ENCODE measurements at places on chromosomes 1 and 21.

DNA sequence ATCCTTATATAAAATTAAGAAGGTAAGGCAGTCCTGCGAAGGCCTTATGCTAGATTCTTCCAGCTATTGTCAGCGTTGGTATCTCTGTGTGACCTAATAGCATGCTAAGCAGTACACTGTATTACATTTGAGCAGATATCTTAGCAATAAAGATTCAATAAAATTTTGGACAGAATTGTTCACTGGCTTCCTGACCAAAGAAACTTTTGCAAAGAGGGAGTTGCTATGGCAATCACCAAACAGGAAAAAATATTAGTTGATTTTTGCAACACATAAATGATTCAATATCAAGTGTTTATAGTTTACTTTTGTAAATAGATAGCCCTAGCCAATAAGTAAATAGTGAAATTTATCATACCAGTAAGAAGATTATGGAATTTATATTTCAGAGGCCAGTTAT lies 31.0 kb upstream of the PLEKHO1 start:
- no peak for DNase-seq

DNA sequence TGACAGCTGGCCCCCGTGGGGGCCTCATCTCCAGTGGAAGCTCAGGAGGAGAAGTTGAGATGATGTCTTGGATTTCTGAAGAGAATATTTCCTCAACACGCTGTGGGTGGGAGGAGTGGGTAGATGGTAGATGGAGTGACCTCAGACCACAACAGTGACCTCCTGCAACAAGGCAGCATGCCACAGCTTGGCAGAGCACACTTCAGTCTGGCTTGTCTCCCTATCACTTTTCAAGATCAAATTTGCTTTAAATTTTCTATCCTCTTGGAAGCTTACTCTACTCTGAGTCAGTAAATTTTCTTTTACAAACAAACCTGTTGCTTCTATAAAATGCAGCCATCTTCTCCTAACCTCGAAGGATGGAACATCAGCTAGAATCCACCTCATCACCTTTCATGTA lies 59.7 kb downstream of the NTPCR start:
- no peak for DNase-seq

DNA sequence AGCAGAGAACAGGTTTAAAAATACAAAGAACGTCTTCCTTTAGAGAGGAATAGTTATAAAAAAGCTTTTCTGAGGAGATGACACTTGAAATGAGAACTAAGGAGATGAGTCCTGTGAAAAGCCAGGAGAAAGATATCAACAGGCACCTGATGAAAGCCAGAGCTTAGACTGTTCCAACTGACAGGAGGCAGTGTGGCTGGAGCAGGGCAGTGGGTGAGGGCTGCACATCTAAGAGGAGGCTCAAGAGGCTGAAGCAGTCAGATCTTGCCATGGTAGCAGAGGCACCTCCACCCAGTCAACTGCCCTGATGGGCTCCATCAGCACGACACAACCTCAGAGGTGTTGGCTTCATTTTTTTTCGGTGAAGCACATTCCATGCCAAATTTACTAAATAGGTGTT lies 445.3 kb downstream of the ADGRL2 start:
- DNase-seq, result no peak

DNA sequence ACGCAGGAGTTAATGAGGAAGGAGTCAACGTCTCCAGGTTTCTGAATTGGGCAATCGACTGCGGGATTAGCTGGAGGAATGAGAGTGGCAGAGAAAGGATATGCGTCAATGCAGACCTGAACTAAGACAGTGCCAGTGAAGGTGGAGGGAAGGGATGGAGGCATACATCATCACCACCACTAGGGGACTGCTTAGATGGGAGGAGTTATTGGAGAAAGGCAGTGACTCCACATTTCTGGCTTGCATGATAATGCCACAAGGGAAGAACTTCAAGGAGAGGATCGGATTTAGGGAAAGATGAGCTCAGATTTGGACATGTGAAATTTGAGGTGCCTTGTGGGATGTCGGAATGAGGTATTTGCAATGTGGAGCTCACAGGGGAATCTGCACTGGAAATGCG lies 17.5 kb downstream of the VASH2 start:
- DNase-seq, result no peak

- DNase-seq, result no peak
Measured at GRCh38 chr1:229953736-229954326, 113.2 kb upstream of the GALNT2 start.

GRCh38 chr1:94936861-94937620 lies 10.1 kb upstream of the CNN3 start:
- DNase-seq, result no peak

DNA sequence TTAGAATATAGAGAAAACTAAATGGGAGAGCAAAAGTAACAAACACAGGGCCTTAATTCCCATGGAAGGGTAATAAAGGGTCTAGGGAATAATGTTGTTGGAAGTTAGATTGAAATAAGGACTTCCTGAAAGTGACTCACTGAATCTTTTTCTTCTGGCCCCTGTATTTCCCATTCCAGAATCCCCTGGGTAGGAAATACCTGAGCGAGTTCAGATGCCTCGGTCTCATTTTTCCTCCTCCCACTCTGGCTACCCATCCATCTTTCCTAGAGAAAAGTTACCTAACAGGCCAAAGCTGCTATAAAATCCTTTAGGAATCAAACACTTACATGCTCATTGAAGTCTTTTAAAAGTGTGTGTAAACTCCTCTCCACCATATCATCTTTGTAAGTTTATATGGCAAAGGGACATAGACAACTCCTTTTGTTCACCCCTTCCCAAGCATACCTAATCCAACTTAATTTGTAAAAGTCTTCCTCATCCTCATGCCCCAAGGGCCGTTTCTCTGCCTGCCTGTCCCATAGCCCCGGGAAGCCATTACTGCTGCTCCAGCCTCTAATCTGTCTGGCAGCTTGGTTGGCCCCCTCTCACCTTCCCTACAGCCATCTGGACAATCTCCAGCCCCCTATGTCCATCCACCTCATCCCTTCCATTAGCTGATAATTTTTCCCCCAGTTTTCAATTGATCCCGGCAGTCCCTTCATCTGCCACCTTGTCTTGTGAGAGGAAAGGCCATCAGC lies 3.3 kb upstream of the MEF2D start:
- no peak for DNase-seq

DNA sequence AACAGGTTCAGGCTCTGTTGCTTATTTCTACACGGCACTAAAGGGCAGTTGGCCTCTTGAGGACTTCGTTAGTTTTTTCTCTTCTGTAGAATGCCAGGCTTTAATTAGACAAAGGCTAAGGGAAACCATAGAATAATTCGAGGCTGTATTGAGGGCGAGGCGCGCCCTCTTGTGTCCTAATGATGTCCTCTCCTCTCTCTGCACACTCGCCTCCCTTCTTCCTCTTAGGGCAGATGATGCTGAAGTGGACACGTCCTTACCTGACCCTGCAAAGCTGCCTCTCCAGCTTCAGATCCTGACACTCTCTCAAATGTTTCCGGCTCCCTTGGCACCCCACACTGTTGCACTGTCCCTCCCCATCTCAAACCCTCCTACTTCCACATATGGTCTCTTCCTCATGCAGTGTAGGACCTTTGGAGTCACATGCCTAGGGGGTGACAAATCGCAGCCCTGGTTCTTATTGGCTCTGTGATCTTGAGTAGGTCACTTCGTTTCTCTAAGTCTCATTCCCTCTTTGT lies 1.9 kb upstream of the ZSCAN20 start:
- DNase-seq, result peak; percentile 54

- DNase-seq, result no peak
Measured at GRCh38 chr1:63321066-63321784, 1.1 kb upstream of the FOXD3 start.
